ENCODE measurements at places on chromosomes 5 and 9.

DNA sequence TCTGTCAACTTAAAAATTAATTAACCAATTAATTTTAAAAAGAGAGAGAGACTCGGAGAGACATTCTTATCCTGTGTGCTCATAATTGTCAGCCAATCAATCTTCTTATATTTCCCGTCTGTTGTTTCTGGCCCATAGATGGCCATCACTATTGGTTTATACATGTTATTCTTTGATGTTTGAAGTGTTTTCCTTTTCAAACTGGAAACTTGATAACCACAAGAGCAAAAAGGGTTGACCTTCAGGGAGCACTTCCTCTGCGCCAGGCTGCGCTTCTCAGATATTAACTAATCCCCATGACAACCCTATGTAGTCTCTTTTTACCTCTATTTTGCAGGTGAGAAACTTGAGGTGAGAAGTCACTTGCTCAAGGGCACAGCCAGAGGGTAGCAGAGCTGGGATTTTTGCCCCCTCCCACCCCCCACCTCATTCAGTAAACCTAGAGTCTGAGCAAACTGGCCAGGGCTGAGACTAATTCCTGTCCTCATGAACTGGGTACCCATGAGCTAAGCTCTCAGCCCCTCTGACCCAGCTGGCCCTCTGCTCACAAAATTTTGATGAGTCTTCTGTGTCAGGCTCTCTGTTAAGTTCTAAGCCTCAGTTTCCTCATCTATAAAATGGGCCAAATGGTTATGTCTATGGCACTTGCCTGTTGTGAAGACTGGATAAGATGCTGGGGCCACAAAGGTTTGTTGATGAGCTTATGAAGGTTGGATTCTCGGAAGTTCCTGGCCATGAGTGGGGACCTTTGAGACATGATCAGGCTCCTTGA lies 86.0 kb upstream of the SH3PXD2B start:
- DNase-seq: no peak

- no peak for DNase-seq
Measured at GRCh38 chr9:127185931-127186781, 63.7 kb upstream of the ANGPTL2 start.

- no peak for DNase-seq
Measured at GRCh38 chr9:69809304-69809863, 11.2 kb upstream of the CFAP95 start.

GRCh38 chr5:125552486-125552885 lies 806.0 kb upstream of the ZNF608 start:
- DNase-seq: no peak

DNA sequence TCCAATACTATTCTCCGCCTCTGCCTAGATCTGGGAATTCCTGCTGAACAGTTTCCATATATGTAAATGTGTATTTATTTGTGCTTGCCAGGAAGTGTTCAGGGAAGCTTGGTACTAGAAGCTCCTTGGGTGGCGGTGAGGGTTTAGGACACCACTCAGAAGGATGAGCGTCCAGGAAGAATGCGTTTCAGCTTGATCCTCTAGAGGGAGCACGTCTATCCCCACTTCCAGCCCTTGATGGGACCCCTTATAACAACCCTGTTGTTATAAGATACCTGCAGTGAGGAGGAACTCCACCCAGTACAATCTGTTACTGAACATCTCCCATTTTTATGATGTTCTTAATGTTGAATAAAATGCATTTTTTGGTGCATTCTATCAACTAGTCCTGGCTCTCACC lies 88.9 kb downstream of the CYFIP2 start:
- DNase-seq: no peak

DNA sequence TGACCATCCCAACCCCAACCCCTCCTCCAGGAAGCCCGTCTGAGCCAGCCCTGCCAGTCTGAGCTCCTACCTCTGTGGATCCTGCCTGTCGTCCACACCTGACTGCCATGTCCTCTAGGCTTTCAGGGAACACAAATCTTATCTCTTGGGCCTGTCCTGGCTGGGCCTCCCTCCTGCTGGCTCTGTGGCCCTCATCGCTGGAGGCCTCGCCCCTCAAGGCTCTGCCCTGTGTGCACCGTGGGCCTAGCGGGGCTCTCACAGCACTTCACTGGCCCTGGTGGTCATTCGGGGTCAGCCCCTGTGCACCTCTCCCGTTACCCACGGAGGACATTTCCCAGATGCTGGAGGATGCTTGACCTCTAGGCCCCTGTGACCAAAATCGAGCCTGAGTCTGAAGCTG lies 133.3 kb downstream of the RXRA start:
- no peak for DNase-seq

DNA sequence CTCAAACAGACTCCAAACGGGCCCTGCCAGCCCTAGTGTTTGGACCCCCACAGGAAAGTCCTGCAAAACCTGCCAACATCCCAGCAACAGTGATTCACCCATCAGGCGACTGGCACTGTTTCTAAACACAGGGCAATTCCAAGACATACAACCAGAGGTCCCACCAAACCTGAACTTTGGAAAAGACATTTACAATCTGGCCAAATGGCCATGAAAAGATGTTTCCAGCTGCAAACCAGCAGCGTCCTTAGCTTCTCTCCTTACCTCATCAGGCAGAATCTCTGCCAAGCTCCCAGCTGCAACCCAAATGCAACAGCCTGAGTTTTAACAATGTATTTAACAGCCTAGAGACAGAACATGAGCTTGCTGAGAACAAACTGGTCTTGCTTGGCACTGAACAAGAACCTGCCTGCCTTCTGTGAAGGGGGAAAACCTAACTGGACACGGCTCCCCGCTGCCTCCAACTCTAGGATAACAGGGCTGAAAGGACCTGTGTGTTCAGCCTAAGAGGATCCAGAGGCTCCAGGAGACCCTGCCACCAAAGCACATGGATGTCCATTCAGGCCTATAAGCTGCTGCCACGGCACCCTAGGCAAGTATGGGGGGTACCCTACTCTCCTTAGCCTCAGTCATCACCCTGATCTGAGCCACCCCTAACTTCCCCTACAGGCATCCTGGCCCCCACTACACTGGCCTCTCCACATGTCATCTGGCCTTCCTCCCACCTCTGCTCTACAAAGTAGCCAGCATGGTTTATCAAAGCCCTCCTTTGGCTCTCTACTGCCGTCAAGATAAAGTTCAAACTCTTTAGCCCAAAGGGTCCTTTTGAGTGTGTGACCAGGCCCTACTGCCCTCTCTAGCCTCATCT lies 5.6 kb downstream of the P4HA2 start:
- no peak for DNase-seq

GRCh38 chr9:133818444-133818843 lies 80.3 kb upstream of the SARDH start:
- no peak for DNase-seq

DNA sequence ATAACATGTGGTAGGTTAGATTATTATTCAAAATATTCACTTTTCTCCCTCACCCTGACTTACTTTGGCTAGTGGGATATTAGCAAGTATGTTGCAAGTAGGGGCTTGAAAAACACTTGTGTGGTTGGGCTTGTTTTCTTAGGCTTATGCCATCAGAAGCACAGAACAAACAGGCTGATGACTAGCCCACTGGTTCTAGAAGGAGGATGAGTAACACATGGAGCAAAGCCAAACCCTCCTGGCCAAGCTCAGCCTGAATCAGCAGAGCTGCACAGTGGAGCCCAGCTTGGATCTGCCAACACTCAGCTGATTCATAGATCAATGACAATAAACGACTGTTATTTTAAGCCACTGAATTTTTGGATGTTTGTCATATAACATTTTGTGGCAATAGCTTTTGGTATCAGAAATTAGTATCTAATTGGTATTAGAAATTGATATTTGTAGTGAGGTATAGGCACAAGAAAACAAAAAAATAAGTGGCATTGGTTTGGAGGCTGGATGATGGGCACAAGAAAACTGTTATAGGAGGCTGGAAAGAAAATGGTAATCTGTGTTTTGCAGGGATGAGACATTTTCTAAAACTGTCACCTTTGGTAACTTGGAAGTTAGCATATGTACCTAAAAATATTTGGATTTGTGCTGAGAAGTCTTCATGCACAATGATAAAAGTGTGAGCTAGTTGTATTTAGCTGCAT lies 46.1 kb upstream of the ZBED3 start:
- DNase-seq: no peak

DNA sequence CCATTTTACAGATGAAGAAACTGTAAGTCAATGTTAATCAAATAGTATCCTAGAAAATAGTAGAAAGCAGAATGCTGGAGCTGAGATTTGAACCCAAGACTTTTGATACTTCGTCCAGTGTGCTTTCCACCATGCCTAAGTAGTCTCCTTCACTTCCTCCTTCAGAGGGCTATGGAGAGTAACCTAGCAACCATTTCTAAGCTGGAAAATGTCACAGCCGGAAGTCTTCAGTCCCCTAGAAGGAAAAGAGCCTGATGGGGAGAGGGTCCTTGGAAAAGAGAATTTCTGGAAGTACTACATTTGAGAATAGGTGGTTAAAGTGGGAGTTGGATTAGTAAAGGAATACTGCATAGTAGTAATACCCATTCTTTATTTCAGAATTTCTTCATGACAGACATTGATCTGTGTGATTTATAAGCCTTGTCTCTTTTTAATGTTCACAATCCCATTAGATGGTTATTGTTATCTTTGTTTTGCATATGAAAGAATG lies 32.7 kb downstream of the PCDHAC2 start:
- DNase-seq: no peak

DNA sequence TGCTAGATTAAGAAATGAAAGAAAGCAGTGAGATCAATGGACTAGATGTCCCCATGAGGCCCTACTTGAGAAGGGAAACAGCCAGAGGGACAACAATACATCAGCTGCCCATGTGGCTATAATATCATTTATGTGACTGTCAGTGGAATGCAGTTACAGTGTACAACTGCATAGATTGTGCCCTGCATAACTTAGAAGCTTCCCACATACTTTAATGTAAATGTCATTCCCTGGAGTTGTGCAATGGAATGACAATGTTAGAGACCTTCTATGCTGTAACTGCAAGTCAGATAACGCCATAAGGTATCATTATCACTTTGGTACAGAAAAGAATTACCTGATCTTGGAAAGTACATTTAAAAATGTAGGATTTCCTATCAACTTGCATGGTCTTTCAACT lies 67.4 kb downstream of the FBN2 start:
- DNase-seq: no peak

DNA sequence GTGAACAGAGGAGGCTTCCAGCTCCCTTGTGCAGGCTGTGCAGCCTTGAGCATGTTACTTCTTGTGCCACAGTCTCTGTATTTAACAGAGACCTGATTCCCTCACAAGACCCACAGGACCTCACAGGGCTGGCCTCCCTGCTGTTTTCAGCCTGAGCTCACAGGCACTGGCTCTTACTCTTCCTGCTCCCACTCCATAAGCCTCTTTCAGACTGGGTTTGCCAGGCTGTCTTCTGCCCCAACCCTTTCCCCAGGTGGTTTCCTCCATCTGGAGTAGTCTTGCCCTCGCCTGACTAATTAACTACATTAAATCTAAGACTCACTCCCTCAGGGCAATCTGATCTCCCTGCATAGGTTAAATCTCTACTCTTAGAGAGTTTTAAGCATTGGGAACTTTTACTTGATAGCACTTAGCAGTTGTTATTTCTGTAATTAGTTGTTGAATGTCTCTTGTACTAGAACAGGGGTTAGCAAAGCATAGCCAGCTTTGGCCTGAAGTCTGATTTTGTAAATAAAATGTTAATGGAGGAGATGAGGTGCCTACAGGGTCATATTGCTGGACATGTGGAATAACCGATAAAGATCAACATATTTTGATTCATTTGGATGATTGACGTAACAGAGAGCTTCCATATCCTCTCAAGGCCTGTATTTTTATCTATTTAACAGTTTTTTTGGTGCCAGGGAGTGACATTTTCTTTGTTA lies 28.6 kb upstream of the SPATA31E1 start:
- DNase-seq: no peak

DNA sequence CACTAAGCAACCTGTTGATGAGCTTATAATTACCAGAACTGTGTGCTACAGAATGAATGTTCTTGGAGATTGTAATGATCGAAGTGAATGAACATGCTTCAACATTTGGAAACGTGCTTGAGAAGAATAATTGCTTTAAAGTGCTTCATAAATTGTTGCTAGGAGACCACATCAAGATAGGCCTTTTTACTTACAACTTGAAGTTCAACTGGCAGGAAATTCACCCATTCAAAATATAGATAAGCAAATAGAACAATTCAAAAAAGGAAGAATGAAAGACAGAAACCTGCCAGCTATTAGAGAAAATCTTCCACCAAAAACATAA lies 38.0 kb upstream of the SLC44A1 start:
- no peak for DNase-seq

DNA sequence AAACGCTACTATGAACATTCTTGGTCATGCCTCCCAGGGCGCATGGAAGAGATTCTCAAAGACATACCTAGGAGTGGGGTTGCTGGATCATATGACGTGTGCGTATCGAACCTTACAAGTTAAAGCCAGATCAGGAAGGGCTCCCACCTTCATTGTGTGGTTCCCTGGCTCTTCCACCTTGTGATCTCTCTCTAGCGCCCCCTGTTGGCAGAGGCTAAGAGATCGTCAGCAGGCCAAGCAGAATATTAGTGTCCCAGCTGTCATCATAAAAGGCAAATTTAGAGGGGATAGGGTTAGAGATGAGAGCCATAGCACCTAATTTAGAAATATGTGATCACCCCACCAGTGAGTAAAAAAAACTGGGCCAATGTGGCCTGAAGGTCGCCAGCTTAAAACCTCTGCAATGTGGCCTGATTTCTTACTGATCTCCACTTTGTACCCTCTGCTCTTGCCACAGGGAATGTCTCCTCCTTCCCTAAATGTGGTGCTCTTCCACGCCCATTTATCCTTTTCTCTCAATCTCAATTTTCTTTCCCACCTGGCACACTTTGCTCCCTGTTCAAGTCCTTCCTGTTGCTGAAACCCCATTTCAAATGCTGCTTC lies 91.7 kb upstream of the SHB start:
- peak; percentile 16 for DNase-seq

DNA sequence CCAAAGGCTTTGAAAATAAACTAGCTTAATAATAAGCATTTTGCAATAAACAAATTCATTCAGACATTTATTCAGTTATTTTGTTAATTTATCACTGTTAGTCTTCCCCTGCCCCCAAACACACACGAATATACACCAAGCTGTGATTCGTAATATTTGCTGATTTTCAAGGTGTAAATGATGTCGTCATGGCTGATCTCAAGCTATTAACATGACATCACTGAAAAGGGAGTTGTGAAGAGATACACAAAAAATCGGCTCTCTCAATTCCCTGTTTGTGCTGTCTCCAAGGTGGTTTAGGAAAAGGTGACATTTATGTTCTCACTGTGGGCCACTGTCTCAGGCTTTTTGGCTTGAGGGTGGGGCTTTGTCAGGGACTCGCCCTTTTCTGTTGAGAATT lies 413.3 kb downstream of the CDH9 start:
- DNase-seq: no peak

GRCh38 chr5:167763772-167764171 lies 527.7 kb upstream of the WWC1 start:
- no peak for DNase-seq

- no peak for DNase-seq
Measured at GRCh38 chr5:88941581-88941980, 58.6 kb upstream of the MEF2C start.

DNA sequence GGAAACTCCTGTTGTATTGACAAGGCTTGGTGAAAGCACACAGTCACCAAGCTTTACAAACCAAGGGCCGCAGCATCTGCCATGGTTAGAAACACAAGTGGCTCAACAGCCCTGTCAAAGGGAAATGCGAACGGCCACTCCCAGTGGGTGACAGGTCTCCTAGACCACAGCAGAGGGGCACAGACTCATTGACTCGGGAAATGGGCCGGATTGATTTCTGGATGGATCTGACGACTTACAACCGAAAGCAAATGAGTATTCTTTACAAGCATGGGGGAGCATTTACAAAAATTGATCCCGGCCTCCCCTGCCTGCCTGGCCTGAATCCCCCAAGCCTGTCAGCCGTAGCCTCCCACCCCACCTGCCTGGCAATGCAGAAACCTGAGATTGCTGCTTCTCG lies 48.2 kb downstream of the ADAMTS2 start:
- DNase-seq: no peak

- DNase-seq: no peak
Measured at GRCh38 chr9:90340421-90340820, 302.2 kb downstream of the DIRAS2 start.
